ENCODE measurements at places on chromosomes 12 and 14. TPM values are rescaled to one million over a fixed set of nuclear protein-coding genes. Genes with fewer than 3 reads are reported as not detected.

Gene TSPAN11
- not detected for total RNA-seq

Gene KRT86
- total RNA-seq, result not detected

Gene C12orf76
- 25.8 TPM for total RNA-seq

Gene EFS
- total RNA-seq, result not detected

Gene FAM186B
- 0.15 TPM for total RNA-seq

Gene ACACB
- total RNA-seq, result 10.3 TPM

Gene GPR68
- total RNA-seq, result 33.0 TPM

Gene B4GALNT3
- total RNA-seq, result 6.1 TPM

Gene IFNG-AS1
- not detected for total RNA-seq

Gene RNF31
- total RNA-seq, result 160 TPM

Gene TRIM9
- total RNA-seq, result 0.44 TPM
